ENCODE measurements at places on chromosomes 16 and 17.

- DNase-seq, result no peak
Measured at GRCh38 chr16:68646953-68647659, 2.0 kb downstream of the CDH3 start.

DNA sequence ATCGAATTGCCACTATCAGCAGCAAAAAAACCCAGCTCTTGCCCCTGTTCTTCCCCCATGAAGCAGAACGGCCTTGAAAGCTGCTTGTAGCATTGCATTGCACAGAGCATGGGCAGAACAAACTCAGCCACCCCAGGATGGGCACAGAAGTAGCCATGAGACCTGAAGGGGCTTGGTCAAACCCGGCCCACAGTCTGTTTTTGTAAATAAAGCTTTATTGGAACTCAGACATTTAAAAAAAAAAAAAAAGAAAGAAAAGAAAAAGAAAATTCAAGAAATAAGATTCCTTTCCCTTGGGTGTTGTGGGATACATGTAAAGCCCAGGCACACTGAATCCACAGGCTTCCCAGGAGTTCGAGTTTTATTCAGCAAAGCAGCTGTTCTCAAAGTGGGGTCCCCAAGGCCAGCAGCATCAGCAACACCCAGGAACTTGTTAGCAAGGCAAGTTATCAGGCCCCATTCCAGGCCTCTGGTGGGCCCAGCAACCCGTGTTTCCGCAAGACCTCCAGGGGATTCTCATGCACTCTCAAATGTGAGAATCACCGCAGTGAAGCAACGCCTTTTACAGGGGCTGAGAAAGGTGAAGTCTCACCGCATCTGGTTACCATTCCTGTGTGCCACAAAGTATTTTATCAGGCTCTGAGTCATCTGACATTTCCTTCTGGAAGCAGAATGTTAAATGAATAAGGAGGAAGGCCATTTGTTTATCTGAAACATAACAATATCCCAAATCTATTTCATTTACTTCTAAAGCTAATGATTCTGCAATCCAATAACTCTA is 108.2 kb downstream of the SLC39A11 start:
- peak; percentile 77 for DNase-seq

DNA sequence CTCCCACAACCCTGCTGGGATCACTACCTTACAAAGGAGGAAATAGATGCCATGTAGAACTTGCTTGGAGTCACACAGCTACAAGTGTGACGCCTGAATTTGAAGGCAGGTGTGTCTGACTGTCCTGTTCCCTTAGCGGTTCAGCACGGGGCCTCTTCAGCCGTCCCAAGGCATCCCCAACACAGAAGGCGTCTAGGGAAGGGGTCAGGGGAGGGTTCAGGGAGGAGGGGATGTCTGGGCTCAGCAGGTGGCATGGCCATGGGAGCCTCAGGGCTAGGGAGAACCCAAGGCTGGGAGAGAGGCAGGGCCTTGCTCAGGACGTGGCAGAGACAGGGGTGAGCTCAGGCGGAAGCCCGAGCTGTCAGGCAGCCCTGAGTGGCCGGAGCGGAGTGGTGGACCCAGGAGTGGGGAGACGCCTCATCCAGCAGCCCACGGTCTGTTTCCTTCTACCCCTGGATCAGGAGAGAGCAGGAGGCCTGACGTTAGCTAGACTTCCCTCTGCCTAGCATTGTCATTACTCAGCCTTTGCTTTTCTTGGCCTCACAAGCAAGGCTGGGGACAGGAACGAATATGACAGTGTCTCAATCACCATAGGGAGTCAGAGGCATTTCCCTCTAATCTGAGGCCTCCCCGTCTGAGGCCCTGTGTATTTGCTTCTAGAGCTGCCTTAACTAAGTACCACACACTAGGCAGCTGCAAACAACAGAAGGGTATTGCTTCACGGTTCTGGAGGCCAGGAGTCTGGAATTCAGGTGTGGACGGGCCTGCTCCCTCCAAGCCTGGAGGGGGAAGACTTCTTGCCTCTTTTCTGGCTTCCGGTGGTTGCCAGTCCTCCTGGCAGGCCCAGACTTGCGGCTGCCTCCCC is 31.3 kb upstream of the ANKRD40CL start:
- DNase-seq, result no peak

DNA sequence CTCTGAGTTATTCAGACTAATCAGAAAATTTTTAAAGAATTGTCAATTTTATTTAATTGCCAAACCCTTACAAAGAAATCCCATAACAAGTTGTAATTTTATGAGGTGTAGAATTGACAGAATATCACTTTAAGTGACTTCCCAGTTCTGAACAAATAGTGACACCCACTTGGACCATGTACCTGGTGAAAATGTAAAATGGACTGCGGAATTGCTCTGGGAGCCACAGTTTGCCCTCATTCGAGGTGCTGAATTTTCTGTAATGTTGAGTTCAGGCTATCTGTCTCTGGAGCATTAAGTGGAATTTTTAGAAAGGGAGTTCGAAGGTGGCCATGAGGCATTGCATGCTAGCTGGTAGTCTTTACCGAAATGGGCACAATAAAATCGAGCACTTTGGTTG is 5.1 kb downstream of the GNAO1 start:
- DNase-seq, result no peak

- DNase-seq, result no peak
Measured at GRCh38 chr17:69325518-69326376, 1.2 kb downstream of the ABCA5 start.

GRCh38 chr17:63919311-63919723 is 678 bp upstream of the GH1 start:
- DNase-seq, result peak; percentile 20

- DNase-seq, result no peak
Measured at GRCh38 chr17:81207610-81208581, 14.9 kb downstream of the CEP131 start.

DNA sequence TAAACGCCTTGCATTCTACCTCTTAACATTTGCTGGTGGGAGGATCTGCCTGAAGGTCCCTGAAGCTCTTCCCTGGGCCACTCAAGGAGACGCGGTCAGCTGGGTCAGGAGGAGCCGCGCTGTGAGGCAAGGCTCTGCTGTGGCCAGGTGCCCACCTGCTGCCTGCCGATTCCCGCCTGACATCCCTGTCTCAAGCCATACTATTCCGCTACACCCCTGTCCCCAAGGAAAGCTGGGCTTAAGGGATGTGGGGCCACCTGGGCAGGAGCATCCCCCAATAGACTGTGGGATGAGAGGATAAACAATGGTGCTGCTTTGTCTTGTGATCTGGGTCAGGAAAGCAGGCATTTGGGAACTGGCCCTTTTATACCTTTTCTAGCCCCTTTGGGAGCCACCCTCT is 5.1 kb downstream of the TPPP3 start:
- no peak for DNase-seq

Data from HFF-Myc (cell line).